Stomach (tissue), 19 donors: ENCODE measurements at places on chromosomes 11 and 22.

DNA sequence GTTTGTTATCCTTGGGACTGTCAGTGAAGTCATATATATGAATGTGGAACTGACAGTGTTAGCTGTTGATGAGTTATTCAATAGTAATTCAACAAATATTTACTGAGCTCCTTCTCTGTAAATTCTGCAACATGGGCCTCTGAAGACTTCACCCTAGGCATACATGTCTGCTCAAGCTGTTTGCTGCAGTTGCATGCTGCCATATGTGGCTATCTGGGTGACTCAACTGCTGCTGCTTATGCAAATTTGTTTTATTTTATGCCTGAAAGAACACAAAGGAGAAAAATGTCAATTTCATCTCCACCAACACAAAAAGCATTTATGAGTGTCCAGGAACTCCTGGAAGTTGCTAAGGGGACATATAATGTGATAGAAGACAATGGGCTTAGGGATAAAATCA is 417.6 kb downstream of the AASDHPPT start:
- DNase-seq = no peak

GRCh38 chr11:125921042-125921441 is 16.7 kb downstream of the DDX25 start:
- no peak for DNase-seq

DNA sequence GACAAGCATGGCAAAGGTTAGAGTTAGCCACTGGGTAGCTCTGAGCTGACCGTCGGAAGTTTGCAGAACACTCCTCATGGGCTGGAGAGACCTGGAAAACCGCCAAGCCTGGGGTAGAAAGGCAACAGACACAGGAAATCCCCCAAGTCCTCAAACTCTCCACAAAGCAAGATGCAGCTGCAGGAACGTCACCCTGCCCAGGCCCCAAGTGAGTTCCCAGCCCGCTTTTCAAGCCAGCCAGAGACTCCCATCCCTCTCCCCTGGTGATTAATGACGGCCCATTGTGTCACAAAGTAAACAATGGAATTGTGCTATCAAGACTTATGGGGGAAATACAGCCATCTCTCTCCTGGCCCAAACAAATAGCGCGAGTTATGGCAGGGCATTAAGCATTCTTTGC is 633.0 kb downstream of the TBC1D22A start:
- no peak for DNase-seq

DNA sequence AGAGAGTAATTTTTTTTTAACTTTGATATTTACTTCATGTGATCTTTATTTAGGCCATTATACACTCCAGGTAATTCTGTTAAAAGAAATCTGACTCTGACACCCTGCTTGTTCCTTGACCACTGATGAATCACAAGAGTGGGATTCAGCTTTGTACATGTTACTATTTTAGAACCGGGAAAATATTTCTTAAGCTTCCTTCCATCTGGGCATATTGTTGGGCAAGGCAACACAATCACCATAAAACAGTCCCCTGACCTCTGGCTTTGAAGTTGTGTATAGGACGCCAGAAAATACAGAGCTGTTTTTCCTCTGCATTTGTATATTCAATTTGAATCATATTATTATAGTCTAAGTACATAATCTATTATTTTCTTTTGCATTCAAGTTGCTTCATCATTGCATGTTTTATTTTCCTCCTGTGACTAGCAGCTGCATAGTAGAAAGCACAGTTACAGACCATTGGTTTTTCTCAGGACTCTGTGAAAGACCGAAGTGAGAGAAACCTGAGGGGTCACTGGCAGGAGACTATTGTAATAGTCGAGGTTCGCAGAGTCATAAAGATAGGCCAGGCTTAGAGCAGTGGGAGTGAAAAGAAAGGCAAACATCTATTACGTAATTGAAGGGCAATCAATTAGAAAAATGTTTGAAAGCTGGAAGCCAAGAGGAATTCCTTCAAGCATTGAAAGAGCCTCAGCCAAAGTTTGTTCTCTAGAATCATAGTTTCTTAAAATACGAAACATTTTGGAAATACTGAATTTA is 51.8 kb upstream of the SLC36A4 start:
- DNase-seq = no peak

DNA sequence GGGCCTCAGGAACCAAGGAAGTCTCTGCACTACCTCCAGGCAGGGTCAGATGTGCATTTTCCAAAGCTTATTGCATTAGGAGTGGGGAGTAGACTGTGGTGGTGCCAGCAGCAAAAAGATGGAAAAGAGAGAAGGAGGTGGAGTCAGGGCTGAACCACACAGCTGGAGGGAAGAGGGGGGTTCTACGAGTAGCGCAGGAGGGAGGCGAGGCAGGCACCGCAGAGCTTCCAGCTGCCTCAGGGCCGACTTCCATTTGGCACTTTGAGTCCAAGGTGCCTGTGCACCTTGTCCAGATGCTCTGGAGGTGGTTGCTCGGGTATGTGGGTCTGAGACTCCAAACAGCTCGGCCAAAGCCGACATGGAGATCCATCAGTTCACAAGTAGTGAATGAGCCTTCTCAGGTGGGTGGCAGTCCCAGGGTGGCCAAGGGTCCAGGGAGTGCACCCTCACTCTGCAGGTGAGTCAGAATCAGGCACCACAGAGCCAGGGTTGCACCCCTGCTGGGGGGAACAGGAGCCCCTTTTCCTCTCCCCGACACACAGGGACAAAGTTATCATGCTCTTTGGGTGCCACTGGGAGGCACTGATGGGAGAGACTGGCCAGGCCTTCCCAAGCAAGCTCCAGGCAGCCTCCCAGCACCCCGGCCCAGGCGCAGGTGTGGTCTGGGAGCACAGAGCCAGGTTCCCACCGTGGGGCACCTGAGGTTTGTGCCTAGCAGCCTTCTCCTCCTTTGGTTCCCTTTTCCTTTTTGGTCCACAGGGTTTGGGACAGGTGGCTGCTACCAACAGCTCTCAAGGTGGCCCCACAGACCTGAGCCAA is 30.2 kb downstream of the GGT5 start:
- no peak for DNase-seq

- no peak for DNase-seq
These were observed 27.9 kb downstream of the MB start for GRCh38 chr22:35589071-35589755.

GRCh38 chr11:67541198-67541597 is 18.0 kb upstream of the CABP2 start:
- no peak for DNase-seq

DNA sequence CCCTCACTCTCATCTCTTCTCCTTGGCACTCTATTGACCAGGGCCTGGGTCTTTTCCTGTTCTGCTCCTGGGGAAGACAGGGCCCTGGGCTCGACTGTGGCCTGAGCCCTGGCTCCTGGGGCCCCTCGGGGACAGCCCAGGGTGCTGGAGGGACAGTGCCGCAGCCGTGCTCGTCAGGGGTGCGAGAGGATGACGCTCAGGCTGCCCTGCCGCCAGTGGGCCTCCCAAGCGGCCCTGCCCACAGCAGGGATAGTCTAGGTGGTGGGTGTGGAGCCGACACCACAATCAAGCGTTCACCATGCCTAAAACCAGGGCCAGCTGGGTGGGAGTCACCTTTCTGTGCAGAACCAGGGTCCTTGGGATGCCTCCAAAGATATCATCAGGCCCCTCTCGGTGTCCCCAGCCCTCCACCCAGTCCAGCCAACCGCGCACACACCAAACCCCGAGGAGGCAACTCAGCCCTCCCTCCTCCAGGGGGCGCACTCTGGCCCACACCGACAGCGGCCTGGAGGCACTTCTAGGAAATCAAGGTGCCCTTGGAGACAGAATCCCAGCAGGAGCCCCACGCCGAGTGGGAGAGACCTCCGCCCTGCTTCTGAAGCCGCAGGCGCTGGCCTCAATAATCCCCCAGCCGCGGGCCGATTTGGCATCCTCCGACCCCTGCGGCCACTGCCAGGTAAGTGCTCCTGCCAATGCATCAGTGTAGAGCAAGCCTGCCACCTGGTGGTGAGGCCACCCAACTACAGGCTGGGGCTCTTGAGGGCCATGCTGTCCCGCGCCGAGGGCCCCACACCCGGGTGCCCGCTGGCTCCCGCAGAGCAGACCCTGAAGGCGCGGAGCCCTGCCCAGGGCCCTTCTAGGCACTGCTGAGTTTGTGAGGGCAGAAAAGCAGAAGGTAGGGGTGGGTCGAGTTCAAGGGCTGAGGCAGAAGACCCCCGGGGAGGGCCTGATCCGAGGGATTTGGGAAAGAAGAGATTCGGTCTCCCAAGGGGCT is 496.4 kb downstream of the BUD13 start:
- DNase-seq = peak; percentile 82

GRCh38 chr11:13038366-13038765 is 29.2 kb downstream of the RASSF10 start:
- DNase-seq = no peak

DNA sequence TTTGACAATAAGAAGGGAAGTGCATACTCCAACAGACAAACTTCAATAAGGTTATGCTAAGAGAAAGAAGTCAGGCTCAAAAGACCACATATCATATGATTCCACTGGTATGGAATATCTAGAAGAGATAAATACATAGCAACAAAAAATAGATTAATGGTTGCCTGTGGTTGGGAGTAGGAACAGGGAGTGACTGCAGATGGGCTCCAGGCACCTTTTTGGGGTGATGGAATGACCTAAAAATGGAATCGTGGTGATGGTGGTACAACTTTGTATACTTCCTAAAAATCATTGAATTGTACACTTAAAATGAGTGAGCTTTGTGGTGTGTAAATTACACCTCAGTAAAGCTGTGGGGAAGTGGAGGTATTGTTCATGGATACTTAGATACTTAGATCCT is 29.0 kb upstream of the RAG2 start:
- no peak for DNase-seq

DNA sequence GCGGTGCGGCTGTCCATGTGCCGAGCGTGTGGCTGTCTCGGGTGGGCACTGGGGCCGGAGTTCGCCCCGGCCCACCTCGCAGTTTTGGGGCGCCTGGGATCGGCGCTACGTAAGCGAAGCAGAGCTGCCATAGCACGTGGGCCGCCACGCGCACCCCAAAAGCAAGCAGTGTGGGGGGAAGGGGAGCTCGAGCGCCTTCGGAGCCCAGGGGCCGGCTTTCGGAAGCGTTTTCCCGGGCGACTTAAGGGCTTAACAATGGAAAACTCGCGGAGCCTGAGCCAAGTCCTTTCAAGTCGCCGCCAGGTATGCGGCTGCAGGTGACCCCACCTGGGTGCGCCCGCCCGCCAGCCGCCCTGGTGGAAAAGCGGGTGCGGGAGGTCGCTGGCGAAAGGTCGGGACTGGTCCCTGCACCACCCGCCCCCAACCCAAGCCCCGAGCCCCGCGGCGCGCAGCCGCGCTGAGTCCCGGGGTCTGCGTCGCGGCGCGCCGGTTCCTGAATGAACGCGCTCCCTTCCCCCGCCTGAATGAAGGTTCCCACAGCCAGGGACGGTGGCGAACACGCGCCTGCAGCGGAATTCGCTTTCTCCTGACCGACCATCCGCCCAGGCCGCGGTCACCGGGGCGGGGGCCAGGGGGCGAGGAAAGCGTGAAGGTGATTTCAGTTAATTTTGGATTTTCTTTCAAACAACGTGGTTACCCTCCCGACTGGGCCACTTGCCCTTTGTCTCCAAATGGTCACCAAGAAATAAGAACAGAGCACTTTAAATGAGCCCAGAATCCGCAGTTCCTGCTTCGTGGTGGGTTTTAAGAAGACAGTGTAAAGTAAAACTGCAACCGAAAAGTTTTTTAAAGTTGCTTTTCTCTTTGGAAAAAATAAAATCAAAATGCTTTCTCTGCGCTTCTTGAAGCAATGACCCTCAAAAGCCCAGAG is 2.8 kb upstream of the CCND1 start:
- peak; percentile 77 for DNase-seq

DNA sequence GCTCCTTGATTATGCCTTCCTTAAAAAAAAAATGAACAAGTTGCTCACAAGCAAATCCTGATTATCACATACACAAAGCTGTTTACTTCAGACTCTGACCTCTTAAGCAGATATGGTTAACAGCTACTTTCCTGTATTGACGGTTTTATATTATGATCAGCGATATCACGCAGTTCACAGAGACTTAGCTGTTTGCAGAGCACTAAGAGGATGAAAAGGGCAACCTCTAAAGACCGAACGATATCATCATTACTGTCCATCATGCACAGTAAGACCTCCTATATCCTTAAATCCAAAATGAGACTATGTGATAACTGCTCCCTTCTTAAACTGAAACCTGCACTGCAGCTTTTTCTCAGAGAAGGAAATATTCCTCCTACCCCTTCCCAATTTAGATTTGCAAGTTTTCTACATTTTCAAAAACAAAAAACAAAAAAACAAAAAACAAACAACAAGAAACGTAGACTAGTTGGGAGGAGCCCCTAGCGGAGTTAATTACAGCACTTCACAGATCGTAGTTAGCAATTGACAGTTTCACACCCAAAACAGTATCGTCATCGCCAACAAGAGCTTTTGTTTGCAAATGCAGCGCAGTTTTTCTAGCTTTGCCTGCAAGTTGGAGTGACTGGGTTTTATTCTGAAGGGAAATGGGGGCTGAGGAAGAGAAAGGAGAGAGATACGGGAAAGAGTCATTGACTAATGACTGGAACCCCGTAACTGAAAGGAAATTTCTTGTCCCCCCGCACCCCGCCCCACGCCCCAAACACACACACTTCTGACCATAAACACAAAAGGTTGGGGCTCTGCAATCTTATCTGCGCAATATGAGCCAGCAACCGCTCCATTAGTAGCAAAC is 1.2 kb downstream of the DDX6 start:
- DNase-seq = no peak

GRCh38 chr11:74476536-74476935 is 9.2 kb upstream of the KCNE3 start:
- DNase-seq = no peak

DNA sequence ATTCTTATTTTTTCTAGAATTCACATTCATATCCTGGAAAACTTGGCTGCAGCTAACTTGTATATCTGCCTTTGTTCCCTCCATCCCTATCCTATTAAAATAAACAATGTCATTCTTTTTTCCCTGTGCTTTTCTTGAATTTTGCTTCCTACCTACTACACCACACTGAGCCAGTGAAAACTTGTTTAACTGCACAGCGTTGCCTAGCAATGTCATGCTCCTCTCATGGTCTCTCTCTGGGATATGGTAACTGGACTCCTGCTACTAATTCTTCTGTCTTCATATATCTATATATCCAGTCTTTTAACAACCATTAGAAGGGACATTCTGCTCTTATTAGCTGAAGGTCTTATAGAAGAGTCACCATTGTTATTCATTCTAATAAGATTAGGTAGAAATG is 434.4 kb downstream of the METTL15 start:
- peak; percentile 75 for DNase-seq

- no peak for DNase-seq
These were observed 309.2 kb downstream of the BRD1 start for GRCh38 chr22:49518436-49518970.
